ENCODE measurements at places on chromosomes 2 and 18. TPM values are rescaled to one million over a fixed set of nuclear protein-coding genes. Genes with fewer than 3 reads are reported as not detected.

NFATC1 gene
- total RNA-seq, result 1.9 TPM

ACMSD gene
- not detected for total RNA-seq

ACAA2 gene
- total RNA-seq, result 57.6 TPM

GPAT2 gene
- 16.2 TPM for total RNA-seq

SPRED2 gene
- total RNA-seq, result 10.3 TPM

BOLL gene
- not detected for total RNA-seq

M1AP gene
- total RNA-seq, result not detected

MCFD2 gene
- total RNA-seq, result 157 TPM

INHA gene
- 0.33 TPM for total RNA-seq

NEURL3 gene
- not detected for total RNA-seq

GAREM2 gene
- 1.3 TPM for total RNA-seq

KLHL14 gene
- not detected for total RNA-seq

TXNDC2 gene
- under 0.01 TPM for total RNA-seq

SERPINB10 gene
- total RNA-seq, result not detected

ANKRD62 gene
- total RNA-seq, result not detected

SP5 gene
- not detected for total RNA-seq

SOWAHC gene
- 8.6 TPM for total RNA-seq

AQP12B gene
- total RNA-seq, result not detected

AMER3 gene
- total RNA-seq, result not detected

RAB6C gene
- not detected for total RNA-seq

ASB18 gene
- not detected for total RNA-seq
